ENCODE measurements at places on chromosomes 3 and 15.

- DNase-seq, result no peak
Measured at GRCh38 chr3:86774082-86774691, 216.8 kb downstream of the VGLL3 start.

GRCh38 chr3:128914966-128915645, 35.7 kb downstream of the ACAD9 start:
- no peak for DNase-seq

- DNase-seq, result no peak
Measured at GRCh38 chr3:16912400-16913263, 27.9 kb downstream of the PLCL2 start.

DNA sequence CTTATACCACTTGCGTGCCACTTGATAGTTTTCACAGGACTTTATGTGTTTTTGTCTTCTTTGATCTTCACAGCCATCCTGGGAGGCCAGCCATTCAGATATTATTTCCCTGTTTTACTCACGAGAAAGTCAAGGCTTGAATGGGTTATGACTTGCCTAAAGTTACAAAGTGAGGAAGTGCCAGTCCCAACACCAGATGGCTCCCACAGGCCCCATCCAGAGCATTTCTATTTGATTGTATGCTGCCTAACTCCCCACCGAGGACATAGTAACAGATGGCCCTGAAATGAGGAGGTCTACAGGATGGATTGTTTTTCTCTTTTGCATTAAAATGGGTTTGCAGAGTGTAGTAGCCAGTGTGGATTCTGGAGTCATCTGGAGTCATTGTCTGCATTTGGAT, 74.5 kb downstream of the SPTSSB start:
- DNase-seq, result no peak

DNA sequence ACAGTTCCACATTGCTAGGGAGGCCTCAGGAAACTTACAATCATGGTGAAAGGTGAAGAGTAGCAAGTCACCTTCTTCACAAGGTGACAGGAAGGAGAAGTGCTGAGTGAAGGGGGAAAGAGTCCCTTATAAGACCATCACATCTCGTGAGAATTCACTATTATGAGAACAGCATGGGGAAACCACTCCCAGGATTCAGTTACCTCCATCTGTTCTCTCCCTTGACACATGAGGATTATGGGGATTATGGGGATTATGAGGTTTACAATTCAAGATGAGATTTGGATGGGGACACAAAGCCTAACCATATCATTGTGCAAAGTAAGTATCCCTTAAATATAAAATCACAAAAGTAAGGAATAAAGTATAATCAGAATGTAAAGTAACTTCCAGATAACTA, 375.9 kb upstream of the NAALADL2 start:
- DNase-seq, result no peak

GRCh38 chr3:24060055-24060454, 115.0 kb downstream of the NR1D2 start:
- no peak for DNase-seq

DNA sequence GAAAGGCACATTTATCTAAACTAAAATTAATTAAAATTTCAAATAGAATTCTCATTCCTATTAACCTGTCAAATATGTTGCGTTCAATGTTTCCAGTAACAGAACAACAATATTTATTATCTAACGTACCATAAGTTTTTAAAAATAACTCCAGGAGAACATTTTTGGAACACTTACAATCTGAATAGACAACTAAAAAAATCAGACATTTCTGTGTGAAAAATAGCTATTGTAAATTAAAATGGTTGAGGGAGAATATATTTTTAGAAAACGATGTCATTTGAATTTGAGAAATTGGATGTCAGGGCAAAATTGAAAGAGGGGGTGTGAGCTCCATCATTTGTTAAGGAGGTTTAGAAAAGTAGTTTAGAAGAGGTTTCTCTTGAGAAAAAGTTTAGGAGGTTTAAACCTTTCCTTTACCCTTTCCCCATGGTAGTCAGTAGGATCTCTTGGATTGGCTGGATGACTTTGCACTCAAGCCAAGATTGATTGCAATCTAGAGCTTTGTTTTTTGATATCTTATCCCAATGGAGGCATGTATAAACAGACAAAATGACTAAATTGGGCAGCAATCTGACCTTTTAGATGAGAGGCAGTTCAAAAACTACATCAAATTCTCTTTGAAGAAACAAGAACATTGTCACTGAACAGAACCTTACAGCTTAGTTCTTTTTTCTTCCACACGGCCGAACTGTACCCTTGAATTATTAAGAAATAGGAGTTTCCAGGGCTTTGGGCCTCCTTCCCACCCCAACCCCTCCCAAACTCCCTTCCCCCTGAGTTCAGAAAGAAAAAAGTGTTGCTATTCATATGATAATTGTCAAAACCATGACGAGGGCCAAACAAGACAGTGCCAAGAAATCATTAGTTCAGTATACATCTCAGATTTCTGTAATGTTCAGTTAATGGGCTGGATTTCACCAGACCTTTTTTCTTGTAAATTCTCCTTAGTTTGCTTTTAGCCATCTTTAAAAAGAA, 79.7 kb upstream of the CDIN1 start:
- DNase-seq, result no peak

DNA sequence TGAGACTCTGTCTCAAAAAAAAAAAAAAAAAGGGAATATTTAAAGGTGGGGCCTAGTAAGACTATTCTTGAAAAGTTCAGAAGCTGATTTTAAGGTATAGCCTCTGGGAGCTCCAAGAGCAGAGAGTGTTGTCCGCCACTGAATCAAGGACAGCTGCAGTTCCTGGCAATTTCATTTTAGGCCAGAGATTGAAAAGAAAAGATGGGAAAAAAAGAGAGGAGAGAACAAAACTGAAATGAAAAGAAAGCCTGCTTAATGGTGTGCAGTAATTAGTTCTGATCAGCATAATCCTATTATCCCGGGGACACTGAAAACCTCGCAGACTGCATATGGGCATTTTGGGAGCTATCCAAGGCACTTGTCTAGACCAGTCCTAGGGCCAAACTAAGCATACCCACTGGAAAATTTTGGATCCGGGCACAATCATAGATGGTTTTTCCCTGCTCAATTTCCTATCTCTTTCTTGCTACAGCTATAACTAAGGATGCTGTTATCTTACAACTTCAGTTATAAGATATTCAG, 43.2 kb downstream of the EHHADH start:
- DNase-seq, result no peak

DNA sequence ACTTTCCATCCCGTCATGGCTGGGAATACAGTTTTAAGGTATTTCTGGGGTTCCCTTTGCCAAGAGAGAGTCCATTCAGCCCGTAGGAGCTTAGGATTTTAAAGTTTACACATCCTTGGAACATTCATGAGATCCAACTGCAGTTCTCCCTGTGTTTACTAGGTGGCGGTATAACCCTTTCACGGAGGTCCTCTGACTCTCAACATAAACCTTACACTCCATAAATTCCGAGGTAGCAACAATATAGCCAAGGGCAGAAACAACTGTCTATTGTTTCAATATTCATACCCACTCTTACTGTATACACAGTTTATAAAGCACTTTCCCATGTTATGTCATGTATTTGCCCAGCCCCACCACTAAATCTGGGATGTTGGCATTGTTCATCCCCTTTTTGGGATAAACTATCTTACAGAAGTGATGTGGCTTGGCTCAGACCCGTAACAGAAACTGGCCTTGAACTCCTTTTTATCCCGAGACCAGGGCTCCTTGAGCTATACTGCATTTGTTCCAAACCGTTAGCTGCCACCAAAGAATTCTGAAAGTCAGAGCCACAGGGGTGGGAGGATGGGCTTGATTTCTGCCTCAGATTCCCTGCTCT, 69.2 kb upstream of the COL6A5 start:
- no peak for DNase-seq

- no peak for DNase-seq
Measured at GRCh38 chr15:46059921-46060594, 425.2 kb downstream of the SQOR start.

GRCh38 chr3:170493712-170494182, 75.1 kb downstream of the CLDN11 start:
- no peak for DNase-seq

DNA sequence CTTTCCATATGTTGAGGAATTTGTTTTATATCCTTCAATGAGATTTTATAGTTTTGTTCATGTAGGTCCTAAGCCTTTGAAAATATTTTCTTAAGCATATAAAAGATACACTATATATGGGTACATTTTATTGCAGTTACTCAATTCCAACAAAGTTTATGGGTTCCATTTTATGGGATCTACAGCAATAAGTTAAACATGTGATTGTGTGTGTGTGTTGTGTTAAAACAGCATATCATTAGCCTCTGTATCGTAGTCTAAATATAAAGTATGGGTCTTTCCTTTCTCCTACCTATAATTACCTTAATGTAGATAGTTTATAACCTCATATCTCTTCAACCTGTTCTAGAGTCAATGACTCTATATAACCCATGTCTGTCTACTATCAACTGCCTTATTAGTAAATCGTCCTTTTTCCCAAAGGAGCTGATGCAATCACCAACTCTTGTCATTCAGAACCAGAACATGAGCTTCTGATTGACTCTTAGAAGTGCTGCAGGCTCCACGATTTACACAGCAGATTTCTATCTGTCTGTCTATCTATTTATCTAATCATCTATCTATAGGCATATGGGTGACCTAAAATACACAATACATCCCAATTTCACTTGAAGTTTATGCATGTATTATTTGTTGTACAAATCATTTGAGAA, 512.6 kb upstream of the CBLB start:
- DNase-seq, result no peak

DNA sequence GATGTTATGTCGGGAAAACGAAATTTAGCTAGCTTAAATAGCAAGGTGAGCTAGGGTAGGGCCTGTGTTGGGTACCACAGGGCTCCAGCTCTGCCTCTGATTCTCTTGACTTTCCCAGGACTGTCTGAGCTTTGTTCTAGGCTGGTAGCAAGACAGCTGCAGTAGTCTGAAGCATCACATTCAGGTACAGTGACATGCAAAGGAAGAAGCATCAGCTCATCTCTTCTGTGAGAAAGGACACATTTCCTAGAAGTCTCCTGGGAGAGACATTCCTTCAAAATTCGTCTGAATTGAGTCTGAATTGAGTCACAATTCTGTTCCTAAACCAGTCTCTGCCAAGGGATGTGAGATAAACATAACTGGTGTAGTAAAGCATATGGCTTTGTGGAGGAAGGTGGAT, 8.5 kb upstream of the UBXN7 start:
- DNase-seq, result no peak

DNA sequence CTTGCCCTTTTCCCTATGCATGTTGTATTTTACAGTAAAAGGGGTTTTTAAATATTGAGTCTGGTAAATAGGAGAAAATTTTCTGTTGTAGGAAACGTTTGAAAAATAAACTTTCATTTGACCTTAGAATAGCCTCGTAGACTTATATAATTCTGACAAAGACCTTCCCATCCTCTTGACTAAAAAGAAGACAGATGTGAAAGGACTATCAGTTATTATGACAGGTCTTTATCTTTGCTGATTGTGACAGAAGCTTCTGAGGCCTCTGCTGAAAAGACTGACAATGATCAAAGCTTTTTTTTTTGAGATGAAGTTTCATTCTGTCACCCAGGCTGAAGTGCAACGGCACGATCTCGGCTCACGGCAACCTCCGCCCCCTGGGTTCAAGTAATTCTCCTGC, 24.2 kb downstream of the C2CD4A start:
- DNase-seq, result no peak

DNA sequence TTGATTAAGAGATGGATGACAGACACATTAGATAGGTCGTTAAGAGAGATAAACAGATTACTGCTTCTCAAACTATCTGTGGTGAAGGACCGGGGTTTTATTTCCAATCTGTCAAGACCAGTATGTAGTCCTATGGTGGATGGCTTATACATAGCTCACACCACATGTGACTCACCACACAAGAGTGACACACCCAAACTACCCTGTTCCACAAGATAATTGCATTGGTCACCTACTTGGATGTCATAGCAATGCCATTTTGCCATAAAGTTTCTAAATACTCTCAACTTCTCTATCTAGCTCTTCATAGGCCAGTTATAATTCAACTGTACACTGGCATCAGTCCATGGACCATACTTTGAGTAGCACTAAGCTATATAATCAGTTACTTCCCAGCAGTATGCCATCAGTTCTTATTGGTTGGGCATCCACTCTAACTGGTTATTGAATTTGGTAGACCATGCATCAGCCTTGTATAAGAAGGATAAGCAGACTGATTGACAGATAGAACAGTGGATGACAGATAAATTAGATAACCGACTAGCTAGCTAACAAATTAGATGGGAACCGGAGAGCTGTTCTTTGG, 11.6 kb downstream of the WWTR1 start:
- no peak for DNase-seq

Measured in H9 (cell line).